ENCODE measurements at places on chromosomes 12 and 14.

- DNase-seq, result no peak
Measured at GRCh38 chr12:32549675-32550079, 129.4 kb upstream of the DNM1L start.

- DNase-seq, result no peak
Measured at GRCh38 chr14:34030864-34031263, 80.0 kb upstream of the EGLN3 start.

DNA sequence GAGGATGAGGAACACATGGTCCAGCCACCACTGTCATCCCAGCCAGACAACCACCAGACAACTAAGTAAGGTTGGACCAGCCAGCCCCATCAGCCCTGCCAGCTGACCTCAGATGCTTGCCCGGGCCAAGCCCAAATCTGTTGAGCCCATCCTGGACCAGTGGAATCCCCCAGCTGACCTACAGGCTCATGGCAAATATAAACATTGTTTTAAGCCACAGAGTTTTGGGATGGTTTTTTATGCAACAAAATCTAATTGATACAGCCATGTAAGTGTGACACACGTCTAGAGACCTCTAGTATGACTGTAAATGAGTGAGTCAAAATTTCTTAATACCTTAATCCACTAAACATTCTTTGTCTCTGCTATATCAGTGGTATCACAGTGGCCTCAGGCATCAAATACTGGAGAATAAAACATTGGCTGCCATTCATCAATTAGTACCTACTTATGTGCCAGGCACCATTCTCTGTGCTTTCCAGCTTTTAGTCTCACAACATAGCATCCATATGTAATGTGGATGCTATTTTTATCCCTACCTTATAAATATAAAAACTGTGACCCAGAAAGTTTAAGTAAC lies 24.2 kb upstream of the NT5DC3 start:
- no peak for DNase-seq

- DNase-seq, result no peak
Measured at GRCh38 chr14:67987606-67988005, 168.0 kb downstream of the RAD51B start.
